ENCODE measurements at places on chromosomes 5 and 9. TPM values are rescaled to one million over a fixed set of nuclear protein-coding genes. Genes with fewer than 3 reads are reported as not detected.

The CD14 gene
- 0.50 TPM for total RNA-seq

The NIM1K gene
- 9.1 TPM for total RNA-seq

The ACTBL2 gene
- total RNA-seq: not detected

The SMIM15 gene
- 51.4 TPM for total RNA-seq

The PLAC8L1 gene
- total RNA-seq: not detected

The DNAH5 gene
- 2.6 TPM for total RNA-seq

The PAPPA gene
- 8.7 TPM for total RNA-seq

The PALM2AKAP2 gene
- 5.1 TPM for total RNA-seq

The NRARP gene
- 0.29 TPM for total RNA-seq

The GRM6 gene
- not detected for total RNA-seq

The EIF4EBP3 gene
- 1.5 TPM for total RNA-seq

The CARTPT gene
- total RNA-seq: not detected

The MEGF10 gene
- total RNA-seq: under 0.01 TPM

The GRIN1 gene
- total RNA-seq: 0.15 TPM

The LRRC26 gene
- total RNA-seq: not detected

The SH3TC2 gene
- 1.5 TPM for total RNA-seq

The LTC4S gene
- not detected for total RNA-seq

The DNAJC21 gene
- 33.2 TPM for total RNA-seq

The PARP8 gene
- total RNA-seq: 16.3 TPM

The C5orf58 gene
- not detected for total RNA-seq

The ZNF300 gene
- 5.1 TPM for total RNA-seq

The PTGES gene
- 84.5 TPM for total RNA-seq

The MGAT4B gene
- 230 TPM for total RNA-seq

The SPOCK1 gene
- total RNA-seq: 36.1 TPM

The GGTA1 gene
- total RNA-seq: not detected

The PCSK5 gene
- total RNA-seq: 10.1 TPM

The FREM1 gene
- total RNA-seq: 0.17 TPM

The CRHBP gene
- 3.5 TPM for total RNA-seq

The CATSPER3 gene
- 0.17 TPM for total RNA-seq

The IFNK gene
- total RNA-seq: not detected
